CD8-positive, alpha-beta memory T cell (primary cell): ENCODE measurements at places on chromosomes 5 and 9. TPM values are rescaled to one million over a fixed set of nuclear protein-coding genes. Genes with fewer than 3 reads are reported as not detected.

DNA sequence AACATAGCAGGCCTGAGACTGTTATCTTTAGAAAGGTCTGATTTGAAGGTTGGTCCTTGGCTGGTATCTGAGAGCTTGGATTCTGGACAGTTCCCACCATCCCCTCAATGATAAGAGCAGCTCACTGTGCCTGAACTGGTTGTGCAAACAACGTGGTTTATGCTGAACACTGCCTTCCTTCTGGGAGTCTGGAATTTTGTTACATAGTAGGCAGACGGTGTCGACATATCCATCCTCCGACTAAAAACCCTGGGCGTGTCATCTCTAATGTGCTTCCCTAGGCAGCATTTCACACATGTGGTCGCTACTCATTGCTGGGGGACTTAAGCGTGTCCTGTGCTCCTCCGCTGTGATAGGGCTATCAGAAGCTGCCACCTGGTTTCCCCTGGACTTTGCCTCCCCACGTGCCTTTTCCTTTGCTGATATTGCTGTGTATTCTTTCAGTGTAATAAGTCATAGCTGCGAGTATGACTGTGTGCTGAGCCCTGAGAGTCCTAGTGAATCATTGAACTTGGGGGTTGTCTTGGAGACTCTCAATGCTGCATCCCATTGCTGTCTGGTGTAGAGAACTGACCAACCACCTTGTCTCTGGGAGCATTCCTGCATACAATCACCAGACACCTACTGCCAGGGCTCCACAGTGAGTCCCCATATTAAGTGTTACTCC, 119.1 kb upstream of the TBC1D2 start:
- no peak overlapping the region for H3K27ac ChIP-seq
- no peaks in the 10 kb centered on the region for H3K27me3 ChIP-seq
- H3K4me3 ChIP-seq = no peak overlapping the region
- DNase-seq = no peak
- H3K36me3 ChIP-seq = no peaks in the 10 kb centered on the region

GRCh38 chr5:122756264-122756911, 18.5 kb upstream of the SNX2 start:
- DNase-seq = no peak
- no peak overlapping the region for H3K4me3 ChIP-seq
- no peaks in the 10 kb centered on the region for H3K27me3 ChIP-seq
- H3K4me1 ChIP-seq = no peaks in the 10 kb centered on the region
- H3K27ac ChIP-seq = no peak overlapping the region

DNA sequence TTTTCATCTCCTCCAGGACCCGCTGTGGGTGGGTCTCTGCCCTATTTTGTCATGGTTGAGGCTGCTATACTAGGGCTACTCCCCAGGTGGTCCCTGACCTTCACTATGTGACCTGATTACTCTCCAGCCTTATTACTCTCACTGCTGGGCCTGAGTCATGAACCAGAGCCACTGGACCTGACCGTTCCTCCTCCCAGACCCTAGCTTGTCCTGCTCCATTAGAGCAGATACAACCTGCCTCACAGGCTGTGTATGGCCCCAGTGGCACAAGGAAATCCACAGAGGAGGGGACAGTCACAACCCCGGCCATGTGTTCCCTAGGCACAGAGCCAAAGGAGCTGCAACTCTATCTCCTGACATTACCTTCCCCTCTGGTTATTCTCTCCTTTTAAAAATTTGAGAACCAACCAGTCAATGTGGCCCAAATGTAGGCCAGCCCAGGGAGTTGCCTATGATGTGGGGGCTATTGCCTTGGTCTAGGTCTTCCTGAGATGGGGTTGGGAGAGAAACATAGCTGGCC, 96.0 kb upstream of the FSTL4 start:
- no peaks in the 10 kb centered on the region for H3K36me3 ChIP-seq
- DNase-seq = no peak
- no peaks in the 10 kb centered on the region for H3K4me1 ChIP-seq
- no peak overlapping the region for H3K27ac ChIP-seq
- H3K4me3 ChIP-seq = no peak overlapping the region
- no peaks in the 10 kb centered on the region for H3K27me3 ChIP-seq

DNA sequence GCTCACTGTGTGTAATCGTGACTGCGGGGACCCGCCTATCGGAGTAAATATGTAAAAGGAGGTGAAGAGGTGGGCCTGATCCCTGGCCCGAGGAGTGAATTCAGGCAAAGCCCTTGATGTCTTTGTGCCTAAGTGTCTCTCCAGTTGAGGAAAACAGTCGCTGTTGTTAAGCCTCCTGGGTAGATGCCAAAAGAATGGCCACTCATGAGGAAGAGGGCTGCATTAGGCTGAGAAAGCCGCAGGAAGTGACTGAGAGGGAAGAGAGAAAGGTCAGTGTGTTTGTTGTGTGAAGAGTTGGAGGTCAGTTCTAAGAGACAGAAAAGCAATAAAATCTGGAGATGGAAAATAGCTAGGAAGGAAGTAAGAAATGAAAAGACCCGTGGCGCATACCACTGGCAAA, 35.8 kb upstream of the PIP5K1B start:
- H3K36me3 ChIP-seq = no peaks in the 10 kb centered on the region
- H3K27me3 ChIP-seq = no peaks in the 10 kb centered on the region
- no peak for DNase-seq
- no peak overlapping the region for H3K27ac ChIP-seq

DNA sequence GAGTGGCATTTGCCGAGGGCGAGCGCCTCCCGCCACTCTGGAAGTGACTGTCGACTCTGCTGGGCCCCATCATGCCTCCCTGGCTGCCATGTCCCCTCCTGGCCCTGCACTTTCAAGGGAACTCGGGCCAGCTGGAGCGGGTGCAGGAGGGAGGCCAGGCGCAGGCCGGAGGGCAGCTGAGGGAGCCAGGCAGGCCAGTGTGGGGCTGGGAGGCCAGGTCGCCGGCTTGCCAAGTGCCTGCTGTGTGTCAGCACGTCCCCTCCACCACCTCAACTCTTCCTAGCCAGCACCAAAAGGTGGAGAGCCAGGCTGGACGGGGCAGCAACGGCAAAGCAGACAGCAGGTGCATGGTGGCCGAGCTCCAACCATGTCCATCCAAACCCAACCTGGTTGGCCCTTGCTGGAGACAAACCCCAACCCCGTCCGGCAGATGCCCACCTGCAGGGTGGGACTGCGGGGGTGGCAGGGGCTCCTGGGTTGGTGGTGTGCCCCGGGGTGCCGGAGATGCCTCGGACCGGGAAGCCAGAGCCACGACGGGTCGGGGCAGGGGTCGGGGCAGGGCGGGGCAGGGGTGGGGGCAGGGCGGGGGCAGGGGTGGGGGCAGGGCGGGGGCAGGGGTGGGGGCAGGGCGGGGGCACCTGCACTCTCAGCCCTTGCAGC, 36.5 kb upstream of the EGFL7 start:
- no peak for DNase-seq
- H3K27ac ChIP-seq = no peak overlapping the region
- H3K4me1 ChIP-seq = no peaks in the 10 kb centered on the region
- no peaks in the 10 kb centered on the region for H3K36me3 ChIP-seq

DNA sequence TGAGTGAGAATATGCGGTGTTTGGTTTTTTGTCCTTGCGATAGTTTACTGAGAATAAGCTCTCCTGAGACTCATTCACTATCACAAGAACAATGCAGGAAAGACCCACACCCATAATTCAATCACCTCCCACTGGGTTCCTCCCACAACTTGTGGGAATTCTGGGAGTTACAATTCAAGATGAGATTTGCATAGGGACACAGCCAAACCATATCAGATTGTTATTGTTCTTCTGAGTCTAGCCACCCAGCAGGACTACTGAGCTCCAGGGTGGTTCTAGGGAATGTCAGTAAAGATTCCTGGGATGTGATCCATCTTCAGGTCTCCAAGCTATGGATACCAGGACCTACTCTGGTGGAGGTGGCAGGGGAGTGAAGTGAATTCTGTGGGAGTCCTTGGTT, 2075.1 kb upstream of the CDH9 start:
- H3K27me3 ChIP-seq = no peaks in the 10 kb centered on the region
- no peaks in the 10 kb centered on the region for H3K36me3 ChIP-seq
- H3K27ac ChIP-seq = no peak overlapping the region
- no peak overlapping the region for H3K4me3 ChIP-seq
- DNase-seq = no peak
- H3K4me1 ChIP-seq = no peaks in the 10 kb centered on the region

DNA sequence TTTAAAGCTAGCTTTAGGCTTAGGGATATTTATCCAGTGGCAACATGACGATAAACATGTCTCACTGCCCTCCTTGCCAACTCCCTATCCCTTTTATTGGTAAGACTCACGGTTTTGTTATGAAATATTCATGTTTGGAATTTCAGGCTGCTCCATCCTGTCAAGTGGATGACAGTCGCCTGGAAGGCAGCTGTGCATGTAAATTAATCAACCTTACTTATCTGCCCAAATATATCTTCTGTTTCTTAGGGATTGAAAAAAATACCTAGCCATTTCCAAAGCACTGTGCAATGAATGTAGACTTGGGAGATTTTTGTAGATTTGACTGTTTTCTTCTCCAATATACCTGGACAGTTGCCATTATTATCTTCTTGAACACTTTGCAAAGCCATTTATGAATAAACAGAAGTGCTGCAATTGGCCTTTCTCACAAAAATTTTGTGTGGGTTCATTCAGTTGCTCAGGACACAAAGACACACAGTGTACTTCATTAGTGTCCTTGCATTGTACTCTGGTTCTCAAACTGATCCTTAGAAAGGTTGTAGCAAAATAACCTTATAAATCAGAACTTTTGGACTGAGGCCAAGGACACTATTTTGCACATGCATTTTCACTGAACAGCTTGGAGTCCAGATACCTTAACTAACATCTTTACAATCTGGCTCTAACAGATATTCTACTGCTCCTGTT, 889.4 kb upstream of the SEMA6A start:
- no peak overlapping the region for H3K4me3 ChIP-seq
- no peaks in the 10 kb centered on the region for H3K27me3 ChIP-seq
- H3K4me1 ChIP-seq = no peaks in the 10 kb centered on the region

- H3K4me3 ChIP-seq = no peak overlapping the region
- DNase-seq = no peak
- H3K36me3 ChIP-seq = no peaks in the 10 kb centered on the region
- no peaks in the 10 kb centered on the region for H3K27me3 ChIP-seq
These were observed 103.6 kb upstream of the IER5L start for GRCh38 chr9:129281506-129282145.

- H3K4me3 ChIP-seq = no peak overlapping the region
- H3K27me3 ChIP-seq = no peaks in the 10 kb centered on the region
- DNase-seq = no peak
- H3K36me3 ChIP-seq = no peaks in the 10 kb centered on the region
- H3K27ac ChIP-seq = no peak overlapping the region
These were observed 216.2 kb downstream of the FANCC start for GRCh38 chr9:95101326-95101725.

RGP1 gene
- total RNA-seq = 21.9 TPM

ZDHHC11 gene
- total RNA-seq = 7.2 TPM

GALT gene
- total RNA-seq = 43.0 TPM
